GDM1 (cell line): ENCODE measurements at places on chromosomes 7 and 10.

DNA sequence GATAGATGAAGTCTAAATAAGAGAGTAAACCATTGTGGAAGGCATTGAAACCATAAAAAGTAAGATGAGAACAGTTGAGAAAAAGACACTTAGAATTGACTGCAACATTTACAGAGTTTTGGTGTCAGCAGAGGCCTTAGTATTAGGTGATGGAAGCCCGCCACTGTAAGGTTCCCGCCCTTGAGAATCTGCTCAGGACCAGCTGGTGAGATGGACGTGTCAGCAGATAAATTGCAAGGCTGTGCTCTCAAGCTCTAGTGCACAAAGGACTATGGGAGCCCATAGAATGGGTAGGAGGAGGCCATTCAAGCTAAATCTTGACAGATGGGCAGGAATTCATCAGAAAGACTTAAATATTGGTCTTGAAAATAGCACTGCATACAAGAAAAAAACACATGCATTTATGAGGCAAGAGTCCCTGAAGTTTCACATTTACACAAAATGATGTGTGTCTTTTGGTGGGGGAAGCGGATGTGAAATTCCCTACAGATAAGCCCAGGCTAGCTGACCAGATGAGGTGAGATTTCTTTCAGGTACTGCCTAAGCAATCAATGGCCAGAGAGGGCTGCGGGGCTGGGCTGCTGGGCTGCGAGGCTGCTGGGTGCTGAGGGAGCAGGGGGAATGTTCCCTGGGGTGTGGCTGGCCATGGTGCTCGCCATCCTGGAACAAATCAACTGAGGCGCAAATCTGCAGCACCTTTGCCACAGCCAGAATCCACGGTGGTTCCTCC lies 42.5 kb downstream of the SYPL1 start:
- no peak for DNase-seq

DNA sequence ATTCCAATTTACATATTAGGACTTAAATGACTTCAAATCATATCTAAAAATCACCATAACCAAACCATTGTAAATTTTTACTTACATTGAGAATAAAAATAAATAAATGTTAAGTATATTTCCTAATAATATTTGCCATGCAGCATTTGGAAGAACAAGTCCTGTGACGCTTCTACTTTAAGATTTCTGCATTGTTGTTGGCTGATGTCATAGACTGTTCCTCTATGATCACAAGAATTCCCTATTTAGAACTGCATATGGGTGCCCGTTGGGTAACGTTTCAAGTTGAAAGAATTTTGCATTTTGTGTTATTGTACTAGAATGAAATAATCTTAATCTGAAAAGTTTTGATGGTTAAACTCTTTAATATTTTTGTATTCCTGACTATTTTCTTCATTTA lies 5.1 kb upstream of the ITGB1 start:
- DNase-seq: no peak

GRCh38 chr10:96610817-96611216 lies 24.0 kb upstream of the TM9SF3 start:
- no peak for DNase-seq

- no peak for DNase-seq
These were observed 155.2 kb downstream of the SEMA3A start for GRCh38 chr7:84039432-84039831.

DNA sequence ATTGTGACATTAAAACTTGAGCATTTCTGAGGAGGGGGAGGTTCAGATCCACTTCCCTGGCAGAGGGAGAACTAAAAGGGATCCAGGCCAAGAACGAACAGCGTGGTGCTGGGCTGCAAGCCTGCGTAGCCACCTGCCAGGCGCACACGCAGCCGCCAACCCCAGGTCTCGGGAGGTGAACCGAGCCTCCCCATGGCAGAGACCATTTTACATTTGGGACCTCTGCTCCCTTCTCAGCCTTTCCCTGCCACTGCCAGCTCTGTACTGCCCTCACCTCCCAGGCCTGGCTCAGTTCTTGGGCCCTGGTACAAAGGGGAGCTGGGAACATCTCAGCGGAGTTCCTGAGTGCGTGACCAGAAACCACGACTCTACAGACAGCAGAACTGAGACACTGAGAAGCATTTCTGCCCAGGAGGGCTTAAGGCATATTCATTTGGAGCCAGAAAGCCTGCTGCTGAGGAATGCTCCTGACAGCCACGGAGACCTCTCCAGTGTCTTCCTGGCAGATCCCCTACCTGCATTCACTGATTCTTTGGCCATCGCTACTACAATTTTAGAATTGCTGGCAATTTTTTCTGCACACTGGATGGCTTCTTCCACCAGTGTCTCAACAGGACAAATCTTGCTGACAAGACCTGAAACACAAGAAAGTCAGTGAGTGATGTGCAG lies 7.6 kb downstream of the ECHS1 start:
- DNase-seq: no peak

GRCh38 chr10:116444527-116445142 lies 17.0 kb downstream of the PNLIPRP3 start:
- DNase-seq: no peak

DNA sequence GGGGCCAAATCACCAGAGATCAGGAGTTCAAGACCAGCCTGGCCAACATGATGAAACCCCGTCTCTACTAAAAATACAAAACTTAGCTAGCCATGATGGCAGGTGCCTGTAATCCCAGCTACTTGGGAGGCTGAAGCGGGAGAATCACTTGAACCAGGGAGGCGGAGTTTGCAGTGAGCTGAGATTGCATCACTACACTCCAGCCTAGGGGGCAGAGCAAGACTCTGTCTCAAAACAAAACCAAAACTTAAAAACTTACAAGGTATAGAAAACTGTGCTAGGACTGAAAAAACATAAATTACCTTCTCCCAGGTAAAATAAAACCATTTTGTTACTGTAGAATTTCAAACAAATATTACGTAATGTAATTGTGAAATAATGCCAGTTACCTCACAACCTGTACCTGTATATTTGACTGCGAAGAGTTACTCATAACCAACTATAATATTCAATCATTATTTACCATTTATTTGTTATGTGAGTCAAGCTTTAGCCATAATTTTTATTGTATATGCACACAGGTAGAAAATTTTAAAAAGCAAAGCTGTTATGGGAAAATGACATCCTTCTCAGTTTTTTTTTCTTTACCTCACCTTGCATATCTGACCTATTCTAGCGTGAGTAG lies 180.9 kb downstream of the SEMA3A start:
- no peak for DNase-seq
